Stomach (tissue), 19 donors: ENCODE measurements at places on chromosomes 7 and 10. TPM values are rescaled to one million over a fixed set of nuclear protein-coding genes. Genes with fewer than 3 reads are reported as not detected.

The ACHE gene
- polyA plus RNA-seq: 0.25 TPM

The GIMAP5 gene
- polyA plus RNA-seq: 16.3 TPM

The FAM131B gene
- 0.46 TPM for polyA plus RNA-seq

The CFTR gene
- polyA plus RNA-seq: 1.1 TPM

The BAZ1B gene
- 14.4 TPM for polyA plus RNA-seq

DNA sequence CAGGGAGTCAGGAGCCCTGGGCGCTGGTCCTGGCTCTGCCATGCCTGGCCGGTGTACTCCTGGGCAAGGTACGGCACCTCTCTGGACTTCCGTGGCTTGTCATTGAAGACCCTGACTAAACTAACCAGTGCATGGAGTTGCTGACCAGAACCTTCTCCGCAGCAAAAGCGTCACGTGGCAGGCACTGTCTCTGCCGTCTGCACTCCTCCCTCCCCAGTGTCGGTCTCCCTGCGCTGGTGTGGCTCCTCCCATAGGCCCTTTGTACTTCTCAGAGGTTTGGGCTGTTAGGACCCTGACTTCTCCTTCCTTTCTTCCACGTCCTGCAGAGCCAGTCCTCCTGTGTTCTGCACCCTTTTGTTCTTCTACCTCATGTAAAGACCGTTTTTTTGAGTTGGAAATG, 100.6 kb upstream of the CREB5 start:
- DNase-seq: no peak

- no peak for DNase-seq
Measured at GRCh38 chr10:74787457-74787856, 38.9 kb upstream of the KAT6B start.

DNA sequence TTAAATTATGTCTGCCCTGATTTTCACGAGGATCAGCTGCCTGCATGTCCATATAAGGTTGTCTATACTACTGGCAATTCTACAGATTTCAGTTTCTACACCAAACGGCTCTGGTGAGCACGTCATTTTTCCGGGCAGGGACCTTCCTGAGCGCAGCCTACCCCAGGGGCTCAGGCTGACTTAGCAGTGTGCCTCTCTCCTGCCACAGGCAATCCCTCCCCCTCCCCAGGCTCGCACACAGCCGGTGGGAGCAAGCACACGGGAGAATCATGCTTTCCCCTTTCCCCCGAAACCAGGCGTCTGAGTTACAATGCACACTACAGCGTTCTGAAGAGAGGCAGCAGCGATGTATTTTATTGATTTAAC, 1.7 kb downstream of the KLF6 start:
- peak; percentile 93 for DNase-seq

- DNase-seq: no peak
Measured at GRCh38 chr7:155306673-155307470, 9.2 kb downstream of the INSIG1 start.

GRCh38 chr7:143849785-143850479, 52.0 kb downstream of the TCAF1 start:
- DNase-seq: no peak

DNA sequence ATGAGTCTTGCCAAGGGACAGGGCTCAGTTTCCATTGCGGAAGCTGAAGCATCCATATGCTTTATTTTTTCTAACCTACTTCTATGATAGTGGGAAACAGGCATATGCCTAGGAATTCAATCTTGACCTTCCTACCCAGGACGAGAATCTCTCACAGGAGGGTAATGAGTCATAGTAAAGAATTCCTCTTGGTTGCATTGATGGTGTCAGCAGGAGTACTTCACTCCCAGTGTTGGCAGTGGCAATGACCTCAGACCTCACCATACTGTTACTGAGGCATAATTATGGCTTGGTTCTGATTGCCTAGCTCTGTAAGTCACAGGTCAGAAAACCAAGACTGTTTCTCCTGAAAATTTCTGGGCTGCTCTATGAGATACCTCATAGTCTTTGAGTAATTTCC, 552.9 kb downstream of the ARL4A start:
- no peak for DNase-seq

DNA sequence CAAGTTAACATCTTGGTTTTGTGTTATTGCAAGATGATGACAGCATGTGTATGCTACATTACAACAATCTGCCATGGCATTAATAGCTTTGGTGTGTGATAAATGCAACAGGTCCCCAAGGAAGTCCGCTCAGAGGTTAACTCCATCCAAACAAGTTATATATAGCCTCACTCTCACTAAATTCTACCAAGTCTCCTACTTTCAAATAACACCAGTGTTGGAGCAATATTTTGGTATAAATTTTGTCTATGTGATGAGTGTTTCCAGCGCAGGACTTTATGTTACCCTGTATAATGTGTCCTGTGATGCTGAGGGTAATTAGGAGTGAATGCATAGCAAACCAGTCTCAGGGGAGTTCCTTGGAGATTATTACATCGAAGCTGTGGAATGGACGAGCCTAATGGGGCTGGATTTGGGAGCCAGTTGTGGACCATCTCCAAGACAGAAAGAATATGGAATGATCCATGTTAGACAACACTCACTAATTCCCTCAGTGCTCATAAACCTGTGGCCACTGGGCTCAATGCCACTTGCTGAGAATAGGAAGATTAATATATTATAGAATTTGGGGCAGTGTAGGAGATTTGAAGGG, 127.6 kb upstream of the CXCL12 start:
- DNase-seq: peak; percentile 28

DNA sequence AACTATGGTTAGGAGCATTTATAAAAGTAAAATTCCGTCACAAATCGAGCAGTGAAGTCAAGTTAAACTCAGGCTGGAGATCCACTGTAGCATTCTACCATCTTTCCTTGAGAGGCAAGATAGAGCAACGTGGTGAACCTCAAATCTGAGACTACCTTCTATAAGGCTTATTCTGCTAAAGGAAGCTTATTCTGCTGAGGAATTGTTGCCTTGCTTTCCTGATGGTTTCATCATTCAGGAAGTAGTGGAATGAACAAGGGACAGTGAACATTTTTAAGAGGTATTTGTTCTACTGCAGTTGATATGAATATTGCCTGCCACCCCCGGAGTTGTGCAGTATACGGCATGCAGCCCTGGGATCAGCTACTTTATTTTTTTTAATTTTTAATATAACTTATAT, 170.8 kb downstream of the VPS50 start:
- DNase-seq: no peak

GRCh38 chr10:48555310-48556042, 49.4 kb downstream of the ARHGAP22 start:
- no peak for DNase-seq

GRCh38 chr7:108261560-108262255, 131.5 kb upstream of the LAMB4 start:
- DNase-seq: no peak

DNA sequence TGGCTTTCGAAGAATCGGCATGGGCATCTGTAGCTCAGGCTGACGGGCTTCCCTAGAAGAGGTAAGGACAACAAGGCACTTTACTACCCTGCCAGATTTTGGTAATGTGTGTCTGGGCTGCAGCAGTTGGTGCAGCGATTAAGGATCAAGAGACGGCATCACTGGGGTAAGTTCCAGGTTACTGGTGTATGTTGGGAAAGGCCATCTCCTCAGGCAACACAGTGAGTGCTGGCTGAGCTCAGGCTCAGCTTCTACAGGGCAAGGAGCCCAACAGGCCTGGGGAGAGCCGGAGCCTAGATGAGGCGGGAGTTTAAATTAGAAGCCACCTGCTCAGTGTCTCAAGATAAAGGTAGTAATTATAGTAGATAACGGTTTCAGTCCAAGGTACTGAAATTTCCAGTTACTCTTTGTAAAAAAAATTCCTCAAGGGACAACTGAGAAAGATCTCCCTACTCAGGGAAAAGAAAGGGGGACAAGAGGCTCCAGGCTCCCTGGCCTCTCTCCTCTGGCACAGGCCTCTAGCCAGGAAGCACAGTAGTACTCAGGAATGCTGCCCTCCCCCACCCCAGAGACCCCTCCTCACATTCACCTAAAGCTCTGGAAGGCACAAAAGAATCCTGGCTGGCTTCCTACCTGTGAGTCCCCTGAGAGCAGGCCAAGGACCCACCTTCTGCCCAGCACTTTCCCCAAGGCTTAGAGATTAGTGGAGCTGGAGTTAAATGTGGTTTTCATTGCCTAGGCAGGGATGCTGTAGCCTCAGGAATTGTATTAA, 3.9 kb downstream of the CXCL12 start:
- DNase-seq: no peak

GRCh38 chr7:20170633-20171032, 46.6 kb downstream of the MACC1 start:
- DNase-seq: no peak

DNA sequence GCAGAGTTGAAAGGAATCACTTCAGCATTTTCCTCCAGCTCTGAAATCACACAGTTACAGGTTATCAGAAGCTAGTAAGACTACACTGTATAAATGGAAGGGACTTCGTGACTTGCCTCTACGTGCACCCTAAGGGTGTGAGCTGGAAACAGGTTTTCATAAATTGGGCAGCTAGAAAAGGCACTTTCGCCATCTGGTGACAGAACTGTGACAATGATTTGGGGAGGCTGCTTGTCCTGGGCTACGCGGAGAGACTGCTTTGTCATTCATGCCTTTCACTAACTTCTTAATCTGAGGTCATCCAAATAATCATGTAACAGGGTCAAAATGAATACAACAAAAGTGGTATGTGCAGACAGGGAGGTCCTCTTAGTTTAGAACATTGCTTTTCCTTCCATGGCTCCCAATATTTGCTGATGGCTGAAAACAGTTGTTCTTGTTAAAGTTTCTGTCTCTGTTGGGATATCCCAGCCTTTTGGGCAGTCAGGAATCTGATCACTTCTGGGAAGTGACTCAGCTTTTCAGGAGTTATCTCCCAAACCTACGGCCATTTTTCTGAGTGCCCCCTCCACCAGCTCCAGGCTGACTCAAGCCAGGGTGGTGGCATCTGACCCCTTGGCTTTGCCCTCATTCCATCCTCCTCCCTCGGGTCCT, 17.8 kb downstream of the VWC2 start:
- DNase-seq: no peak

DNA sequence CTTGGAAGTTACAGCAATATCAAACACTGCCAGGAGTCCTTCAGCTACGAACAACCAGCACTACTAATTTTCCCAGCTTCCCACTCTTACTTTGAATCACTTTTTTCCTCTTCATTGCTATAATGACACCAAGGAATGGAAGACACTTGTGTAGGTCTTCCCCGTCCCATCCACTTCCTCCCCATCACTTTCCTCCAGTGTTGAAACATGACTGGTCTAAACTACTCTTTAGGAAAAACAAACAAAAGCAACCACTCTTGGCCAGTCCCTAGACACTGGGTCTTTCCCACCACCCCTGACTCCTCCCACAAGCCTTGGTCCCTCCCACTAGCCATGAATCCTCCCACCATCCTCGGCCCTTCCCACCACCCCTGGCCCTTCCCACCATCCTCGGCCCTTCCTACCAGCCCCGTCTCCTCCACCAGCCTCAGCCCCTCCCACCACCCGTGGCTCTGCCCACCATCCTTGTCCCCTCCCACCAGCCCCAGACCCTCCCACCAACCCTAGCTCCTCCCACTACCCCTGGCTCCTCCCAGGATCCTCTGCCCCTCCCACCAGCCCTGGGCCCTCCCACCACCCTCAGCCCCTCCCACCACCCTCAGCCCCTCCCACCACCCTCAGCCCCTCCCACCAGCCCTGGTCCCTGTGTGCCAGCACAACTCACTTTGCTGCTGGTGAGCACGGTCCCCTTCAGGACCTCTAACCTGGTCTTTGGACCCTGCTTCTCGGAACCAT, 68.5 kb downstream of the CXCL12 start:
- DNase-seq: no peak

- peak; percentile 85 for DNase-seq
Measured at GRCh38 chr10:122018951-122019413, 30.0 kb downstream of the TACC2 start.

GRCh38 chr10:23198940-23199767, 7.0 kb downstream of the PTF1A start:
- DNase-seq: no peak

- DNase-seq: no peak
Measured at GRCh38 chr10:132326925-132327324, 5.1 kb upstream of the LRRC27 start.

- no peak for DNase-seq
Measured at GRCh38 chr10:72802763-72803505, 90.6 kb upstream of the OIT3 start.

DNA sequence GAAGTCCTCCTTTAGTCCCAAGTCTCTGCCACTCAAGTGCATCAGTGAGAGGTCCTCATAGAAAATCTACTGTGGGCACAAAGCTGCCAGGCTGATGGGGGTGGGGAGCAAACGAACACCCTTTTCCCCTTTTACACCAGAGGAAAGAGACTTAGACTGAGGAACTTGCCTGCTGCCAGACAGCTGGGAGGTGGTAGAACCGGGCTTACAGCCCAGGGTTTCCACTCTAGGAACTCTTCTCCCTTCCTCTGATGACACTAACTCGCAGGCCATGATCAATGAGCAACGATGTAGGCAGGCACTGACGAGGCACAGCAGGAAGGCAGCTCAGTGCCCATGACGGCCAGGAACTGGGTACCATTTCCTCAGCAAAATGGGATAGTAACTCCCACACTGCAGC, 11.0 kb upstream of the SH2D4B start:
- DNase-seq: no peak

- no peak for DNase-seq
Measured at GRCh38 chr7:102985176-102985783, 72.5 kb downstream of the LRRC17 start.

DNA sequence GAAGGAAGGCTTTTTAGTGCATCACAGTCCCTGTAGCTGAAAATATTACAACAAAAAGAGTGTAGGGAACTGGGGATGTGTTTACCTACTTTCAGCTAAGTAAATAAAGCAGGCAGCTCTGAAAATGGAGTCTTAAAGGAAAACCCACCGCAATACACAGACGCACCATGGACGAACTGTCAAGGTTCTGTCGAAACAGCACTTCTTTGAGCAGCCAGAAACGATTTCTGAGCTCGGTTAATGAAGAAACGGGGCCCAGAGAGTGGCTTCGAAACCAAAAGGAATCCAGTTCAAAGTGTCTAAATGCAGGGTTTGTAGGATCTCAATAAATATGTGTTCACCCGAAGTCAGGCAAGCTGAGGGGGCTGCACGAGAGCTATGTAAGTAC, 275.4 kb upstream of the NEBL start:
- DNase-seq: peak; percentile 36

- DNase-seq: peak; percentile 70
Measured at GRCh38 chr10:122243550-122243949, 27.5 kb upstream of the BTBD16 start.

DNA sequence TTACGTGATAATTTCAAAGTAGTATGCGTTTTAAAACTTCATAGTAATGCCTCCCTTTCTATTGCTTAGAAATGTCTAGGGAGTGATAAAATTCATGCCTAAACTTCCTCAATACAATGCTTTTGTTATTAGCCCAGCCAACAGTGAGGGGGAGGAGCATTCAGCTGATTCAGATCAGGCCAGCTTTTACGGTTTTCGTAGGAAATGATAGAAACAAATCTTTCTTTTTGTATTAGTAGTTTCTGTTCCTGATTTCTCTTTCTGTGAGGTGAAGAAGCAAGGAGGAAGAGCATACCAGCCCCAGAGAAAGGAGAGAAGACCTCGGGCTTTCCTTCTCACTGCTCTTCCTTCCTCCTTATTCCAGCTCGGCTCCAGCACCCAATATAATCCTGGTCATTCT, 35.2 kb upstream of the ITPRID1 start:
- DNase-seq: no peak
